Panc1 (cell line): ENCODE measurements at places on chromosomes 4 and X.
A peak's percentile ranks its signal among the peaks of the same experiment; 100 is the strongest.

DNA sequence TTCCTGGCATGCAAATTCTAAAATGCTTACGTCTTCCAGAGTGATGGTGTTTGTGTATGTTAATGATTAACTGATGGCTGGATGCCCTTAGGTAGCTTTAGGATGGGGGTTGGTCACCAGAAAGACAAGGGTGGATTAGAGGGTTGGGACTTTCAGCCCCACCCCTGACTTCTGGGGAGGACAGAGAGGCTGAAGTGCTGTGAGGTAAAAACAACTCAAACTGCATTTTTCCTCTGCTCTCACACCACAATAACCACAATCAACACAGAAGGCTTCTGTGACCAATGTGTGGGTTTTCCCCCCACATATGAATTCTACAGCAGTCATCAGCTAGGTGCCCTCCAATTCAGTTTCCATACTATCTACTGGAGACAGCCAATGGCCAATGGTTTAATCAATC, 18.7 kb upstream of the DDIT4L start:
- no peaks in the 10 kb centered on the region for H3K4me1 ChIP-seq
- no peaks in the 10 kb centered on the region for H3K27me3 ChIP-seq
- H3K36me3 ChIP-seq = no peaks in the 10 kb centered on the region
- H3K4me3 ChIP-seq = no peak overlapping the region

DNA sequence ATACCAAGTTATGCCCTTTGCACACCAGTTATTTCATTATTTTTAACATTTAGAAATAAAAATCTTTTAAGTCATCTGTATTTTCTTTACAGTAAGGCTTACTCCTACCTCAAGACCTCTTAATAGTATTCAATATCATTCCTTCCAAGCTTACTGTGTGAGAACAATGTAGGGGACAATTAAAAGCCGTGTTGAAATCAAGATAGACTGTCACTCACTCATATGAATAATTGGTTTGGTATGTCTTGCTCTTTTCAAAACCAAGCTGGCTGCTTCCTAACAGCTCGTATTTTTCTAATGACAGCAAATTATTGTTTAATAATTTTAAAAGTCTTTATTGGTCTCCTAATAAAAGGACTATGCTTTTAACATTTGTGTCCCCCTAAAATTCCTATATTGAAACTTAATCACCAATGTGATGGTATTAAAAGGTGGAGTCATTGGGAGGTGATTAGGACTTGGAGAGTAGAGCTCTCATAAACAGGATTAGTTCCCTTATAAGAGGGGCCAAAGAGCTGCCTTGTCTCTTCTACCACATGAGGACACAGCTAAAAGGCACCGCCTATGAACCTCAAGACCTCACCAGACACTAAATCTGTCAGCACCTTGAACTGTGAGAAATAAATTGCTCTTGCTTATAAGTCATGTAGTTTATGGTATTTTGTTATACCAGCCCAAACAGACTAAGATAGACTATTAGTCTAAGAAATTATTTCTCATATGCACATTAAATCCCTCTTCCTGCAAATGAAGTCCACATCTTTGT, 4.1 kb downstream of the ABCB7 start:
- H3K4me1 ChIP-seq = peaks cover 3% of the 10 kb centered on the region; the same call in 1 of the 2 replicates
- no peaks in the 10 kb centered on the region for H3K36me3 ChIP-seq
- H3K4me3 ChIP-seq = no peak overlapping the region
- DNase-seq = no peak
- H3K27me3 ChIP-seq = no peaks in the 10 kb centered on the region

GRCh38 chr4:158667651-158668198, 4.0 kb downstream of the C4orf46 start:
- H3K27ac ChIP-seq = no peak overlapping the region
- H3K36me3 ChIP-seq = no peaks in the 10 kb centered on the region; the same call in 1 of the 2 replicates
- peak; percentile 15 for DNase-seq

DNA sequence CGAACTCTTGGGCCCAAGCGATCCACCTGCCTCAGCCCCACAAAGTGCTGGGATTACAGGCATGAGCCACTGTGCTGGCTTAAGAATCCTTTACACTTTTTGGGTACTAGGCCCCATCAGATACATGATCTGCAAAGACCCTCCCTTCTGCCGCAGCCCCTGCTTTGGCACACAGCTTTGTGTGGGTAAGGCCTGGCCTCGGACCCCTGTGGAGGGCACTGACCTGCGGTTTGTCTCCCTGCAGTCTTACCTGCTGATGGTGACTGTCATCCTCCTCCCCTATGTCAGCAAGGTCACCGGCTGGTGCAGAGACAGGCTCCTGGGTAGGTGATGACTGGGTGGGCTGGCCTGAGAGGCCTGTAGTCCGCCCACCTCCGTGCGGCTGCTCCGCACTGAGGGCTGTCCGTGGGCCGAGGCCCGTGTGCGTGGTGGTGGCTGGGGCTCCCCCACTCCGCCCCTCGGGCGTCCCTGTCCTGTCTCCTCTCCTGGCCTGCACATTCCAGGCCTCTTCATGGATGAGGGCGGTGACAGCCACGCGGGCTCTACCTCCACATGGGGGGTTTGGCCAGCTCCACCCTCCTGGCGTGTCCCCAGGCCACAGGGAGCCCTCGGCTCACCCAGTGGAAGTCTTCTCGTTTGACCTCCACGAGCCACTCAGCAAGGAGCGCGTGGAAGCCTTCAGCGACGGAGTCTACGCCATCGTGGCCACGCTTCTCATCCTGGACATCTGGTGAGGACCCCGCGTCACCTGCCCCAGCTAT, 18.0 kb downstream of the DGKQ start:
- no peak overlapping the region for H3K27ac ChIP-seq
- H3K36me3 ChIP-seq = no peaks in the 10 kb centered on the region
- H3K27me3 ChIP-seq = no peaks in the 10 kb centered on the region
- H3K4me3 ChIP-seq = no peak overlapping the region

- no peak overlapping the region for H3K4me3 ChIP-seq
- no peak for DNase-seq
- no peak overlapping the region for H3K27ac ChIP-seq
Observed at GRCh38 chrX:51891821-51892551, 1.4 kb upstream of the MAGED1 start.

- no peak overlapping the region for H3K4me3 ChIP-seq
- no peak for DNase-seq
- no peaks in the 10 kb centered on the region for H3K36me3 ChIP-seq
- no peaks in the 10 kb centered on the region for H3K4me1 ChIP-seq
- H3K27ac ChIP-seq = no peak overlapping the region
Observed at GRCh38 chr4:37510626-37511025, 175.6 kb downstream of the RELL1 start.

DNA sequence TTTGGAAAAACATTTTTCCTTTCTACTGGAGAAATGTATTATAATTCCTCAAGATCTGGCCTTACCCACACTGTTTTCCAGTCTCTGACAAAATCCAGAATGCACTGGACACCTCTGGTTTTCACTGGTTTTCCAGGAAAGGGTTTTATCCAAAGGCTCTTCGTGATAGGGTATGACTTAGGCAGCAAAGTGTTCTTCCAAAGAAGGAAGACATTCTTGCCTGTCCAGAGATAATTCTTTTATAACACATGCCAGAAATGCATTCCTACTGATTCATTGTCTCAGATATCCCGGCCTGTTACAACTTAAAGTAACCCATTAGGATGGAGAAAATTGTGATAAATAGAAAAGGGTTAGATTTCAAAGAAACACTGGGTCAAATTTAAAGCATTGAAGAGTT, 2343.1 kb downstream of the PCDH7 start:
- no peak overlapping the region for H3K4me3 ChIP-seq
- no peak overlapping the region for H3K27ac ChIP-seq
- no peak for DNase-seq
- H3K27me3 ChIP-seq = no peaks in the 10 kb centered on the region
- H3K36me3 ChIP-seq = no peaks in the 10 kb centered on the region
- no peaks in the 10 kb centered on the region for H3K4me1 ChIP-seq

DNA sequence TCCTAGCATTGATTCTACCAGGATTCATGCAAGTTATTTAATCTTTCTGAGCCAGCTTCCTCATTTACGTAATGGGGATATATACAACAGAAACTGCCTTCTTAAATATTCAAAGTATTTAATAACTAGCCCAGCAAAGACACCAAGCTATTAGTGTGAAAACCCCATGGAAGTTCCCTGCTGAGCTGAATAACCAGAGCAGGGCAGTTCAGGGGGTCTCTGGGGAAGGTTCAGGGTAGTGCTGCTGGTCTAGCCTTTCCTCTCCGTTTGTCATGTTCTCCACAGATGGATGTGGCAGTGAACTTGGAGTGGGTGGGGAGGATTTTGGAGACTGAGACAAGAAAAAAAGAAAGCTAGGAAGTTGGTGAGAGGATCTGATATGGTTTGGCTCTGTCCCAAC, 240.8 kb upstream of the TAPT1 start:
- H3K27ac ChIP-seq = no peak overlapping the region
- H3K4me1 ChIP-seq = no peaks in the 10 kb centered on the region
- H3K27me3 ChIP-seq = no peaks in the 10 kb centered on the region
- no peak overlapping the region for H3K4me3 ChIP-seq

GRCh38 chr4:17636341-17636695, 21.9 kb downstream of the MED28 start:
- no peaks in the 10 kb centered on the region for H3K4me1 ChIP-seq
- no peak overlapping the region for H3K27ac ChIP-seq
- peaks cover 4% of the 10 kb centered on the region for H3K36me3 ChIP-seq
- no peaks in the 10 kb centered on the region for H3K27me3 ChIP-seq
- H3K4me3 ChIP-seq = no peak overlapping the region
- no peak for DNase-seq

- H3K4me3 ChIP-seq = no peak overlapping the region
- no peak overlapping the region for H3K27ac ChIP-seq
- H3K4me1 ChIP-seq = no peaks in the 10 kb centered on the region
- no peaks in the 10 kb centered on the region for H3K36me3 ChIP-seq
- DNase-seq = no peak
Observed at GRCh38 chrX:53883196-53883595, 161.1 kb downstream of the PHF8 start.

DNA sequence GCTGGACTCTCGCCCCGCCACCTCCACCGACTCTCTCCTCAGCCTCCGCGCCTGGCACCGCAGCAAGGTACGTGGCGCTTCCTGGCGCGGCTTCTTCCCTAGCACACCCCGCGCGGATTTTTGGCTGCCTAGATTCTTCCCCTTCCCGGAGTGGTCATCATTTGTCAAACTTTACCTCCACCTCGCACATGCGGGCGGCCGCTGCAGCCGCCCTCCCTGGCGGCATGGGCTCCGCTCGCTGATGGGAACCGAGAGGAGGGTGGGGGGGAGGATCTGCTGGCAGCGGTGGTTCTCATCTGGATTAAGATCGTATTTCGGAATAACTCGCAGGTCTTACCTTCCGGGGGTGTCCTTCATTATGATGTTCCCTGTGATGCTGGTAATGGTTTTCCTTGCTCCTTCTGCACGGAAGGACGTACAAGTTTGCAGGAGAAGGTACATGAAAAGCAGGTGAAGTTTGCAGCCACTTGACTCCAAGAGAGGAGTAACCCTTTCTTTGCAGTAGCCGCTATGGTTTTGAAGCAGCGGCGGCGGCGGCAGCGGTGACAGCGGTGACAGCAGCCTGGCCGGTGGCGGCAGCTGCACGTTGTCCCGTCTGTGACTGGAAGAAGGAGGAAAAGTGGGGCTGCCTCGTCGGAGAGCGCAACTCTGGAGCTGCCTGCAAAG, 2183.9 kb upstream of the TENM3 start:
- no peaks in the 10 kb centered on the region for H3K27me3 ChIP-seq
- H3K36me3 ChIP-seq = no peaks in the 10 kb centered on the region
- no peak for DNase-seq
- no peak overlapping the region; the same call in 1 of the 2 replicates for H3K4me3 ChIP-seq

GRCh38 chr4:169492436-169493163, 119.8 kb downstream of the NEK1 start:
- H3K27ac ChIP-seq = no peak overlapping the region
- no peaks in the 10 kb centered on the region for H3K27me3 ChIP-seq
- H3K36me3 ChIP-seq = no peaks in the 10 kb centered on the region
- DNase-seq = no peak
- no peaks in the 10 kb centered on the region for H3K4me1 ChIP-seq

GRCh38 chrX:107447642-107448041, 1.8 kb upstream of the FRMPD3 start:
- H3K4me1 ChIP-seq = 0 out of 2 replicates have a peak, but pooled peaks cover 3% of the 10 kb centered on the region
- peaks cover 5% of the 10 kb centered on the region for H3K27me3 ChIP-seq
- no peak overlapping the region for H3K27ac ChIP-seq
- DNase-seq = no peak

GRCh38 chrX:55695227-55696018, 22.1 kb upstream of the RRAGB start:
- no peak for DNase-seq
- no peaks in the 10 kb centered on the region for H3K36me3 ChIP-seq
- H3K4me3 ChIP-seq = no peak overlapping the region
- H3K4me1 ChIP-seq = no peaks in the 10 kb centered on the region
- H3K27ac ChIP-seq = no peak overlapping the region

GRCh38 chr4:123350191-123350544, 46.4 kb upstream of the SPRY1 start:
- no peak for DNase-seq
- H3K4me3 ChIP-seq = no peak overlapping the region
- H3K4me1 ChIP-seq = no peaks in the 10 kb centered on the region; the same call in none of the 2 replicates
- peak overlapping the region; percentile 65; the same call in 1 of the 2 replicates for H3K27ac ChIP-seq
- no peaks in the 10 kb centered on the region for H3K36me3 ChIP-seq

DNA sequence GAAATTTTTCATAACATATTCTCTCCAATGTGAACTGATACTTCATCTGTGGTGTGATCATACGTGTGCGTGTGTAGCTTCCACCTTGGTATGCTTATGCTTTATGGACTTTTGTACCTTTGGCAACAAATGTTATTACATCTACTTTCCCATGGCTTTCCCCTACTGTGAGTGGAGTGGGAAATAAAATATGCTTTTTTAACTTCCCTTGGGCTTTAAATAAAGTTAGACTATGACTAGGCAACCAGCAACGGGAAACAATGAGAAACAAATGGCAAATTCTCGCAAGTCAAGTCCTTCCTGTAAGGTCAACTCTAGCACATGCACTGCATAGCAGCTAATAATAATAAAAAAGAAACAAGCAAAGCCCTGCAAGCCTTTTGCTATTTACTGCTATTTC, 205.0 kb upstream of the PDE5A start:
- no peak for DNase-seq
- no peaks in the 10 kb centered on the region for H3K36me3 ChIP-seq
- no peaks in the 10 kb centered on the region for H3K27me3 ChIP-seq
- H3K4me1 ChIP-seq = no peaks in the 10 kb centered on the region

DNA sequence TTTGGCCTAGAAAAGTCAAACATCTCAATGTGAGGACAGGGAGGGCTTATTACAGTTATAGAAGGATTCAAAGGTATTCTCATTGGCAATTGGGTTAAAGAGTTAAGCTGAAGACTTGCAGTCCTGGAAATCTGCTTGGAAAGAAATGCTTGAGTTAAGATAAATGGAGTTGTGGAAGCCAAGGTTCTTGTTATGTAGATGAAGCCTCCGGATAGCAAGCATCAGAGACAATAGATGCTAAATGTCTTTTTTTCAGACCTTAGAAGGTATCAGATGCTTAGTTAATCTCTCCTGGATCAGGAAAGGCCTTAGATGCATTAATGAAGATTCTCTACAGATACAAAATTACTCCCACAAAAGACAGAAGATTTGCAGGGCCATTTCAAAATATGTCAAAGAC, 299.3 kb downstream of the CFAP47 start:
- H3K27me3 ChIP-seq = no peaks in the 10 kb centered on the region
- no peak overlapping the region for H3K27ac ChIP-seq
- H3K36me3 ChIP-seq = no peaks in the 10 kb centered on the region
- DNase-seq = no peak
- no peak overlapping the region for H3K4me3 ChIP-seq
